KG1 (cell line): ENCODE measurements at places on chromosomes 4 and X.

GRCh38 chr4:74223801-74224200 lies 65.9 kb downstream of the MTHFD2L start:
- DNase-seq: no peak

DNA sequence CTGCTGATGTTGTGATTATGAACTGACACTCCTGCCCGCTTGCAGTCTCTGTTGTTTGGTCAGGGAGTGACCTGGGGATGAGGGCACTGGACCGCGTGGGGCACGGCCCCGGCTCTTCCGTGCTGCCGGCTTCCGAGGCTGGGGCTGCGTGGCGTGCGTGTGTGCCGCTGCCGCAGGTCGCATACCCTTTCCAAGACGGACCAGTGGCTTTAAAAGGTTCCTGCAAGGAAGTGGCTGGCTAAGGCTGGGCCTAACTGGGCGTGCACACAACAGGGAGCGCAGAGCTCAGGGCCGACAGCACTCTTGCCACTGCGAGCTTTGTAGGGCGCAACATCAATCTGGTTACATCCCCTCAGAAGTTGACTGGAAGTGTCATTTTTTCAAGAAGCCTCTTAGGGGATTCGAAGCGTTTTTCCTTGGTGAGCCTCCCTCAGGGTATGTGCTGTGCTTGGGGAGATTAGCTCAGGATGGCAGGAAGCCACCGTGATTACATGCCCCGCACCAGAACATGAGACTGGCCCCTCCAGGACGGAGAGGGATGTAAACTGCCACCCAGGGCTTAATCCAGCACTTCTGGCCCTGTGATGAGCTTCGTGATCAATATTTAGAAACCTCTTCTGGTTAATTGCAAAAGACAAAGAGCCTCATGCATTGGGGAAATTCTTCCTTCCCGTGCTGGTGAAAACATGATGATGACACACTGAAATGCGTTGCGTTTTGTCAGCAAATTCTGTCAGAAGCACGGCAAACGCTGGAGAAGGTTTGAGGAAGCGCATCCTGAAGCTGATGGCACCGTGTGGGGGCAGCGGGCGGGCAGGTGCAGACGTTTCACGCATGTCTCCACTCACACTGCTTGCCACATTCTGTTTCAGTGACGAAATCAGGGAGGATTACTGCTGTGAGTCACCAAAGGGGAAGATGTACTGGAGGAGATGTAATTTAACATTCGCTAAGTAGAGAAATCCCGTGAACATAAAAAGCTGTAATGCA lies 11.1 kb downstream of the MAEA start:
- DNase-seq: no peak

DNA sequence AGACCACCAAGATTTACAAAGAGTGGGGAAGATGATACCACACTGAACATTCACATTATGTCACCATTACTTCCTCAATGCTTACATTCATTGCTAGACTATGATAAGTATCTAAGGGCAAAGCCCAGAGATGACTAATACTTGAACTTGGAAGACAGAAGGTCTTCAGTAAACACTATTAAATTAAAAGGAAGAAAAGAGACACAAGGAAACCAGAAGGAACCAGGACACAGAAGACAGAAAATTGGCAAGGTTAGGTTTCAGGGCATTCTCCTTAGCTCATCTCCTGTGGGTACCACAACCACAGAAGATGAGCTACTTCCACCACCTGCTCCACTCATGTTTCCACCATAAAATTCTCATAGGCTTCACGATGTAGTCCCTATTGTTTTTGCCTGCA lies 64.9 kb downstream of the NLGN4X start:
- DNase-seq: no peak

GRCh38 chr4:15765391-15765790 lies 12.7 kb upstream of the CD38 start:
- peak; percentile 45 for DNase-seq

- DNase-seq: no peak
Observed at GRCh38 chr4:151031831-151032605, 16.9 kb upstream of the LRBA start.

- no peak for DNase-seq
Observed at GRCh38 chr4:96593422-96593821, 753.5 kb downstream of the PDHA2 start.

GRCh38 chr4:140718241-140718952 lies 37.8 kb downstream of the TBC1D9 start:
- DNase-seq: no peak

DNA sequence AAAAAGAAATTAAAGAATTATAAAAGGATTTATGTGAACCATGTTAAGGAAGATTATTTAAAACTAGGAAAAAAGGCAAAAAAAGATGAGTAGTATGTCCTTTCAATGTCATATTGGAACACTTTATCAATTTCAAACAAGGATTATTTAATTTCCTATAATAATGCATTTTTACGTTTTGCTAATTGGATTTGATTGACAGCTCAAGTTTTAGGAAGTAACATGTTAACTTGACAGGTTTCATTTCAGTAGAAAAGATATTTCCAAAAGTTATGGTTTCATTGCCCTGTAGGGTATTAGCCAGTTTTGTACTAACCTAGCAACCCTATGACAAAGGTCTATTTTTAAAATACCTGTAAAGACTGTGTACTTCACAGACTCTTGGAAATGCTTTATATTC lies 379.6 kb upstream of the ZFP42 start:
- no peak for DNase-seq

GRCh38 chrX:3340016-3340415 lies 6.4 kb downstream of the MXRA5 start:
- DNase-seq: no peak

GRCh38 chr4:158170691-158171561 lies 1.9 kb downstream of the GASK1B start:
- no peak for DNase-seq

GRCh38 chr4:176841711-176842112 lies 49.0 kb upstream of the VEGFC start:
- no peak for DNase-seq

GRCh38 chr4:8592366-8593263 lies at the start of gene CPZ:
TSS of gene CPZ (plus strand) at chr4:8592765. CDS start at chr4:8592834, 69 bp downstream.
- no peak for DNase-seq

- no peak for DNase-seq
Observed at GRCh38 chr4:59339631-59340030, 1860.5 kb upstream of the ADGRL3 start.

GRCh38 chr4:175891851-175892250 lies 79.8 kb upstream of the GPM6A start:
- no peak for DNase-seq

- DNase-seq: no peak
Observed at GRCh38 chr4:153257991-153258390, 53.7 kb downstream of the TRIM2 start.

DNA sequence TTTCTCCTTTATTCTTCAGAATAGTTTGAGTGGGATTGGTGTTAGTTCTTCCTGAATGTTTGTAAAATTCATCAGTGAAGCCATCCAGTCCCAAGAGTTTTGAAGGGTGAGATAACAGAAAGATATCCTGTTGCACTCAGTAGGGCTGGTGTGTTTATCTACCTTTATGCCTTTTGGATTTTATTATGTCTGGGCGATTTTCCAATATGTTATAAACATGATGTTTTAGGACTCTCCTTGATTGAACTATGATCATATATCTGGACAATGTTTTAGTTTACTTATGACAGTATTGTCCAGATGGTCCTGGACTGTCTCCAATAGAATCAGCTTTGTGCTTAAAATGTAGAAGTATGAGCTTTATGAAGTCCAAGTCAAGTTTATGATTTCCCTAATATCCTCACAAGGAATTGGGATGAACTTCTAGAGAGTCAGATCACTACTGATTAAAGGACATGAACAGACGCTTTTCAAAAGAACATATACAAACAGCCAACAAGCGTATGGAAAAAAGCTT lies 77.6 kb upstream of the ITM2A start:
- no peak for DNase-seq

DNA sequence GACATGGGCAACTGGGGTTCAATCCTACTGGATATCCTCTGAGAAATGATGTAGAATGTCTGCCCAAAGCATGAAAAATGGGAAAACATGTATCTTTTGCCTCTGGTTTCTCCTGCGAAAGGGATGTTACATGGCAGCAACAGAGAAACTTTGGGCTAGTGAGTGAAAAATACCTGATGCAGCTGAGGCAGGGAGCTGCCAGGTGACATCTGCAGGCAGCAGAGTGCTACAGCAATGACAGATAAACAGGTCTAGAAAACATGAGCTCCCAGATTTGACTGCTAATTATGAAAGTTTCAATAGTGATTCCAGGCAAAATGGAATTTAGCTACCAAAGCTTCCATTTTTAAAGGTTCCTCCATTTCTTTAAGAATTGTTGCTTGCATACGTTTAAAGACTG lies 4.8 kb upstream of the CXCL1 start:
- DNase-seq: no peak

- DNase-seq: peak; percentile 1
Observed at GRCh38 chr4:131091896-131092295, 1995.9 kb downstream of the C4orf33 start.

GRCh38 chrX:140526171-140526570 lies 21.3 kb upstream of the SOX3 start:
- no peak for DNase-seq

- DNase-seq: no peak
Observed at GRCh38 chrX:5807181-5807580, 421.5 kb downstream of the NLGN4X start.

GRCh38 chr4:184645904-184646610 lies 3.2 kb downstream of the CASP3 start:
- no peak for DNase-seq

DNA sequence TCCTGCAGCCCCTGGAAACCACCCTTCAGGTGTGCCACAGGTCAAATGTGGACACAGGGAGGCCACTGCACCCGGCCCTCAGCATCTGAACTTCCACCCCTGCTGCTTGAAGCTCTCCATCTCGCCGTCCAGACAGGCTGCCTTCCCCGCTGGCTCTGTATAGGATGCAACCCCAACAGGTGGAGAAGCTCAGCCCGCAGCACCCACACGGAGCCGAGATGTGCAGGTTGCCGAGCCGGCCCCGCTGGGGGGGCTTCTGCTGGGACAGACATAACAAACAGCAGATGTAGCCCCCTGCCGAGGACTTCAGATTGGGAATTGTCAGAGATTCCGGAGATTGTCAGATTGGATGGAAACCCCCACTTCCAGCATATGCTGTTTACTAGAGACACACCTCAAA lies 20.5 kb downstream of the TMEM187 start:
- no peak for DNase-seq
